Stimulated activated naive CD8-positive, alpha-beta T cell treated with anti-CD3 and anti-CD28 coated beads, Interleukin-15, amount 100 ng/mL, for 72 hours (primary cell): ENCODE measurements at places on chromosomes 2 and 18.

GRCh38 chr2:160140471-160140870, 59.6 kb downstream of the ITGB6 start:
- no peak for DNase-seq

DNA sequence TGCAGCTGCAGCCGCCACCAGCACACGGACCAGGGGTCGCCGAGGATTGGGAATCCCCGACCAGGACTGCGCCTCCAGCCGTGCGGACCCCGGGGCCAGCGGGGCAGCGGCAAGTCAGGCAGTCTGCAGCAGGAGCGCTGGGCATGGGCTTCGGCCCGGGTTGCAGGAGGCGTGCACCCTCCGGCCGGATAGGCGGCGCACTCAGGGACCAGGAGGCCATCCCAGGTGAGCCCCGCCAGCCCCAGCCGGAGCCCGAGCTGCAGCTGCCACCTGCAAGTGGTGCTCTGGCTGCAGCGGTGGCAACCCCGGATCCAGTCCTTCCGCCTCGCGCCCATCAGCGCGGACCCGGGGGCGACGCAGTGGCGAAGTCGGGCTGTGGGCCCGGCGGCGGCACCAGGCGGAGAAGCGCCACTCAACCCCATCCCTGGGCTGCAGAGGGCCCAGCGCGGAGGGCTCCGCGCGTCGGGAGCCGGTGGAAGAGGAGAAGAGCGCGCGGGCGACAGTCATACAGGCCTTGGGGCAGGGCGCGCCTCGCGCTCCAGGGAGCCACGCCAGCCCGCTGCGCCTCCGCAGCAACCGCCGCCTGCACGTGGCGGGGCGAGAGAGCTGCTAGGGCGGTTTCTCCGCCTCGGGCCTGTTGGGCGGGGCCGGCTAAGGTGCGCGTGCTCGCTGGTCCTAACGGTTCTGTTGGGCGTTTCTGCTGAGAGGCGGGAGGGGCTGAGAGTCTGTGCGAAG, 73.8 kb downstream of the RPIA start:
- DNase-seq: peak; percentile 52

DNA sequence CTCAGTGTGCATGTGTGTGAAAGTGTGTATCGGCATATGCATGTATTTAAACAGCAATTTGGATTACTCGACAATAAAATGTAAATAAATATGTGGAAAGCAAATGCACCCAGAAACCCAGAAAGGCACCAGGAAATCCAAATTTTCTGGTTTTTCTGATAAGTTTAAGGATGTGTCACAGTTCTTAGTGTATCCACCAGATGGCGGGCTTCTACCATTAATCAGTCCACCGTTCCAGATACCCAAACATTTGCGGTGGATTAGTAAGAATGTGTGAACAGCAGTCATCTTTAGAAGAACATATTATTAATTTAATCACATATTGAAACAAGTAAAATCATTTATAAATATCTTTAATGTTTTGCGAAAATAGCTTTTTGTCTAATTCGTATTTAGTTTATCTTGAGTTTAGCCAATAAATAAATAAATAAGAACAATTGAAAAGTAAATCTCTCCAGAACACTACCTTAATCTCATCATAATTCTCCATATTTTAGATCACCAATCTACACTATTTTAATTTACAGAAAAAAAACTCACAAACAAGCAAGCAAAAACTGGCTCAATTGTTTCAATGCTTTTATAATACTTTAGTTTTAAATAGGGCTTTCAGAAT, 298.9 kb downstream of the DSEL start:
- DNase-seq: peak; percentile 55

- DNase-seq: no peak
Measured at GRCh38 chr2:10947446-10948187, 35.9 kb downstream of the KCNF1 start.

DNA sequence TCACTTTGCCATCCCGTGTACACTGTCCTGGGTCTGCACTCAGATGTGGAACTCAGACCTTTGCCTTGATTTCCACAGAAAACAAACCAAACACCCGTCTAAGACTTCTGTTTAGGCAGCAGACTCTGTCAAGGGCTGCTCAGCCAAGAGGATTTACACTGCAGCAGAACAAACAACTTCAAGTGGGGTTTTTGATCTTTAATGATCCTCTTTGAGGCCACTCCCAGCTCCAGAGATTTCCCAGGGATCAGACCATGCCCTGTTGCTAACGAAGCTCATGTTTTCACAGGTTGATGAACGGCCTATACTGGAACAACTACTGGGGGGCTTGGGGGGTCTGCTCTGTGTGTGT, 52.5 kb upstream of the LGALSL start:
- no peak for DNase-seq
